ENCODE measurements at places on chromosomes 5 and 9. TPM values are rescaled to one million over a fixed set of nuclear protein-coding genes. Genes with fewer than 3 reads are reported as not detected.

The SPATA31A3 gene
- total RNA-seq: not detected

The ELAVL2 gene
- total RNA-seq: 21.9 TPM

The PTGS1 gene
- 1.3 TPM for total RNA-seq

The TYRP1 gene
- not detected for total RNA-seq

The P4HA2 gene
- total RNA-seq: 8.2 TPM

The RETREG1 gene
- 1.9 TPM for total RNA-seq

DNA sequence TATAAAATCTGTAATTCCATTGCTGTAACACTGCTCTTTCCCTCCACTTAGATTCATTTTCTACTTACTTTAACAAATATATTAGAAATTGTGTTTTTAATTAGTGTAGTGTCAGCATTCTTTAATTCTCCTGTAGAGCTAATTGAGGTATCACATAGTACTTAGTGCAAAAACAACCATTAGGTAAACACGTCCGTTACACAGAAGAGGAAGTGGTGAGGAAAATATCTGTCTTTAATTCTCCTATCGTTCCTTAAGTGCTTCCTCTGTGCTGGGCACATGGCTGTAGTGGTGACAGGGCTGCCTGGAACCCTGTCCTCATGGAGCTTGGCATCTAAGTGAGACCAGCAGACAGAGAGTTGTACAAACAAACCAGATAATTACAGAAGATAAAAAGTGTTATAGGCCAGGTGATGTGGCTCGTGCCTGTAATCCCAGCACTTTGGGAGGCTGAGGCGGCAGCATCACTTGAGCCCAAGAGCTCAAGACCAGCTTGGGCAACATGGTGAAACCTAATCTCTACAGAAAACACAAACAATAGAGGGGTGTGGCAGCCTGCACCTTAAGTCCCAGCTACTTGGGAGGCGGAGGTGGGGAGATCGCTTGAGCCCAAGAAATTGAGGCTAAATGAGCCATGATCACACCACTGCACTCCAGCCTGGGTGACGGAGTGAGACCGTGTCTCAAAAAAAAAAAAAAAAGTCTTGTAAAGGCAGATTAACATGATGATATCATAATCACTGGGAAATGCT lies 36.4 kb downstream of the PARP8 start:
- no peaks in the 10 kb centered on the region for H3K27me3 ChIP-seq
- no peaks in the 10 kb centered on the region for H3K4me1 ChIP-seq
- H3K36me3 ChIP-seq: no peaks in the 10 kb centered on the region
- no peak overlapping the region for H3K4me3 ChIP-seq
- H3K27ac ChIP-seq: no peak overlapping the region
- no peak for DNase-seq

DNA sequence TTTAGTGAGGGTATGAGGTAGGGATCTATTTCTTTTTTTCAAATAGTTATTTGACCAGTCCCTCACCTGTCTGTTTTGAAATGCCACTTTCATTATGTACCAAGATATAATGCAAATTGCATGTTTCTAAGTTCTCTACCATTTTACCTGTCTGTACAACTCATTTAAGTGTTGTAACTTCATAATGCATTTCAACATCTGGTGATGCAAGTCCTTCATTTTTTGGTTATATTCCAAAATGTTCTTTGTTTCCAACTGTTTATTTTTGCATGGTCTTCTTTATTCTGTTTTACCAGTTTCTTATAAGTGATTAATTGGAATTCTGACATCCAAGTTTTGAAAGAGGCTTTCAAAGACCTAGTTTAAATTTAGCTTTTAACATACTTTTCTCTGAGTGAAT lies 26.8 kb downstream of the TDRD7 start:
- no peaks in the 10 kb centered on the region for H3K4me1 ChIP-seq
- H3K4me3 ChIP-seq: no peak overlapping the region
- no peak for DNase-seq
- no peaks in the 10 kb centered on the region for H3K27me3 ChIP-seq
- H3K36me3 ChIP-seq: no peaks in the 10 kb centered on the region

DNA sequence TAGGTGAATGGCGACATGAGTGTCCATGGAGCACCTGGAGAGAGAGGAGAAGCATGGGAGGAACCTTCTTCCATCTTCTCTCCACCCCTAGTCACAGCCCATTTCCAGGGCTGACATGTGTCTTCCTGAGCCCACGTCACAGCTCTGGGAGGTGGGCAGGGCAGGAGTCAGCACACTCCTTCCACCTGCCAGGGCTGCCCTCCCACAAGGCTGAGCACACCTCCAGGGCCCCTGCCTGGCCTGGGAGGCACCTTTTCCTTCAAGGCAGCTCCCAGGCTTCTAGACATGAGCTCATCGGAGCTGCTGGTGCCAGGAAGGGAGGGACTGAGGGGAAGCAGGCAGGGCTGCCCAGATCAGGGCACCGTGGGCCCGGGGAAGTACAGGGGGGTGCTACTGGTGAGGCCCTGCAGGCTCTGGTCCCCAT lies 13.6 kb upstream of the SYNPO start:
- H3K4me3 ChIP-seq: no peak overlapping the region
- no peaks in the 10 kb centered on the region for H3K36me3 ChIP-seq
- peaks cover 20% of the 10 kb centered on the region for H3K4me1 ChIP-seq
- H3K27ac ChIP-seq: no peak overlapping the region

- no peak overlapping the region for H3K4me3 ChIP-seq
- H3K27ac ChIP-seq: no peak overlapping the region
- DNase-seq: no peak
Observed at GRCh38 chr9:115301581-115301980, 183.6 kb upstream of the TNC start.

DNA sequence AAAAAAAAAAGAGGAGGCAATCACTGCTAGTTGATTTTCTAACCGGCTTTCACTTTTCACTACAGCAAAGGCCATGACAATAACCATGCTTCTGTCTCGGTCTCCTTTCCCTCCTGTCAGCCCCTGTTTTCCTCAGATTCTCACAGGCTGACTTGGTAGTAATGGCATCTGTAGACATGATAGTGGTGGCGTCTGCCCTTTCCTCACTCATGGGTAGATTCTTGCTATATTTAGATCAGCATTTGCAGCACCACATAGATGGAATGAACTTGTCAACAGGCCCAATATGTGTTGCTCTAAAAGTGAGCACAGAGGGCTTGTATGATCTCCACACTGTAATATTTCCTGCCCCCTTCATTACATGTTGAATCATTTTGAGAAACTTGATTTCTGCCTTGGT lies 120.3 kb upstream of the FTMT start:
- no peak overlapping the region for H3K27ac ChIP-seq
- H3K4me3 ChIP-seq: no peak overlapping the region
- H3K4me1 ChIP-seq: no peaks in the 10 kb centered on the region
- H3K36me3 ChIP-seq: no peaks in the 10 kb centered on the region

GRCh38 chr5:759781-760362 lies 24.7 kb downstream of the ZDHHC11B start:
- H3K4me1 ChIP-seq: no peaks in the 10 kb centered on the region
- no peak for DNase-seq
- no peak overlapping the region for H3K4me3 ChIP-seq
- H3K27me3 ChIP-seq: no peaks in the 10 kb centered on the region
- no peak overlapping the region for H3K27ac ChIP-seq

DNA sequence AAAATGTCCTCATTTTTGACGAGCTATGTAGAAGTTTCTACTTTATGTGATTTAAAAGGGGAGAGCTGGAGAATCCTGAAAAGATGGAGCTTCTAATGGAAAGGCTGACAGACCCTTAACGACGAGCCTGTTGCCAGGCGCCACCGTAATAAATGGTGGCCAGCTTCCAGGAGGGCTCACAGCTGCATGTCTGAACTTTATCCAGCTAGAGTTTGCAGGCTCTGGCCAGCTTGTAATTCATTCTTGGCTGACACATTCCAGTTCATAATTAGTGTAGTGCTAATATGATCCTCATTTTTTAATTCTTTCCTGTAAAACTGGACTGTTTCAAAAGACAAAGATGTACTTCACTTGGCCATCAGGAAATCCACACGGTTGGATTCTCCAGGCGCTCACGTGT lies 246.7 kb downstream of the GAS1 start:
- no peak for DNase-seq
- H3K27ac ChIP-seq: no peak overlapping the region
- H3K4me3 ChIP-seq: no peak overlapping the region
- no peaks in the 10 kb centered on the region for H3K36me3 ChIP-seq
- H3K4me1 ChIP-seq: no peaks in the 10 kb centered on the region
- no peaks in the 10 kb centered on the region for H3K27me3 ChIP-seq

GRCh38 chr5:176887252-176887849 lies 11.8 kb downstream of the HK3 start:
- DNase-seq: no peak
- no peaks in the 10 kb centered on the region for H3K36me3 ChIP-seq

DNA sequence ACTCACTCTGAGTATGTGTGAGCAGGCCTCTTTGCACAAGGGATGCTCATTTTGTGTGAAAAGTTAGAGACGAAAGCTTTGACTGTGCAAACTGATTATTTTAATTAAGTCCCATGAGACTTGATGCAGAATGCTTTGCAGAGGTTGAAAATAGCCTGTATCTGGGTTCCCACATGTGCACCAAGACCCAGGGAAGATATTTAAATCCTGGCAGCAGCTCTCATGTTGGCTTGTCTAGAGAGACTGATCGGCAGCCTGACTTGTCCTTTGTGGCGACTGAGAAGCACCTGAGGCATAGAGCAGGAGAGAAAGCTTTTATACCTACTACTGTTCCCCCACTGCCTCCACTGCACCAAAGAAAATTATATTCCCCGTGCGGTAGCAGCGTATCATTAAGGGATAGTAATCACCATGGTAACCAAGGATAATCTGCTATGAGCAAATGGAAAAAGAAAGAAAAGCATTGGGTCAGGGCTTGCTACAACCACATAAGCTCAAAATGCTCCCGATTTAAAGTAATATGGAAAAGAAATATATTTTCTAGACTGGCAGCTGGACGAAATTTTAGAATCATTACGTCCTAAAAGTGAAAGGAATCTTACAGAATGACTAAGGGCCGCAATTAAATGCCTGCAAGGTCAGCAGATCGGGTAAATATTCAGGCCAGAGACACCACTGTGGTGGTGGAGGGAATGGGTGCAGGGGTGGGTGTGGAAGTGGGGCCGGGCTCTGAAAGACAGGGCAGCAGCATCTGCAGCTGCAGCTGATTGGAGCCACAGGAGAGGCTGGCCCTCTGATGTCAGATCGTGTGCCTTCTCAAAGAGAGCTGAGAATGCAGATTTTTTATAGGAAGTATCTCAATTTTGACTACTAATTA lies 135.3 kb upstream of the EPB41L4A start:
- no peaks in the 10 kb centered on the region for H3K27me3 ChIP-seq

GRCh38 chr5:930866-931265 lies 38.2 kb downstream of the TRIP13 start:
- H3K27ac ChIP-seq: no peak overlapping the region
- H3K27me3 ChIP-seq: peaks cover 14% of the 10 kb centered on the region
- no peak overlapping the region for H3K4me3 ChIP-seq

GRCh38 chr5:132271251-132272246 lies 14.1 kb downstream of the PDLIM4 start:
- H3K36me3 ChIP-seq: no peaks in the 10 kb centered on the region
- no peak overlapping the region for H3K4me3 ChIP-seq
- no peaks in the 10 kb centered on the region for H3K27me3 ChIP-seq
- peaks cover 6% of the 10 kb centered on the region for H3K4me1 ChIP-seq
- DNase-seq: peak; percentile 66

- H3K4me1 ChIP-seq: no peaks in the 10 kb centered on the region
- DNase-seq: no peak
- no peak overlapping the region for H3K4me3 ChIP-seq
- H3K27me3 ChIP-seq: no peaks in the 10 kb centered on the region
- no peaks in the 10 kb centered on the region for H3K36me3 ChIP-seq
Observed at GRCh38 chr5:136526791-136527190, 161.4 kb upstream of the TRPC7 start.

- H3K4me3 ChIP-seq: no peak overlapping the region
- DNase-seq: no peak
- H3K4me1 ChIP-seq: peaks cover 4% of the 10 kb centered on the region
- peaks cover 31% of the 10 kb centered on the region for H3K36me3 ChIP-seq
- peak overlapping the region; percentile 64 for H3K27ac ChIP-seq
Observed at GRCh38 chr5:177336112-177336511, 15.4 kb downstream of the LMAN2 start.

DNA sequence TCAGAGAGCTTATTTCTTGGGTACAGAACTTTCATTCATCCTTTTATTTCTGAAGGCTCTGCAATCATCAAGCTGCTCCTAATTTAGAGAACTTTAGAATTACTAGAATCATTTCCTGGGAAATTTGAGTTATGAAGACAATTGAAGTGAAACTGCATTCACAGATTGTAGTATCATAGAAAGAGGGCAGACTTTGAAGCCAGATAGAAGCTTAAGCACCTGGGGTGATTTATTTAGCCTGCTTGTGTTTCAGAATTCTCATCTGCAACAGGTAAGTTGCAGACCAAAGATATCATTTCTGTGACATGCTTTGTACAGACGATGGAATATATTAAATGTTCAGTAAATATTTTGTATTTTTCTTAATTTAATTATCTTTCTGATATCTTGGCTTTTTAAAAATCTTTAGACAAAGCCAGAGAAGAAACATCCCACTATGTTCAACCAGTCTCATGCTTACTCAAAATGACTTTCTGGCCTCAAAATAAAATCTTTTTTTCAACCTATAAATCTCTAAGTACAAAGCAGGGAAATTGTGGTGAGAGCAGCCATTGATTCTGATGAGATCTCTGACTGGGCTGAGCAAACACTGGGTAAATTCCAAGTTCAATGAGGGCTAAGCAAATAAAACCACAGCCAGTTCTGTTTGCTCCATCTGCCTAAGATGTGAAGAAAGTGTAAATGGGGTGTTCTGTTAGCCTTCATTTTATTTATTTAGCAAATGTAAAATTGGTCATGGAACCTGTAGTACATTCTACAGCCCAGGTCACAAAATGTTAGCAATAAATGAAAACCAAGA lies 264.7 kb upstream of the CCNG1 start:
- H3K27ac ChIP-seq: no peak overlapping the region
- DNase-seq: no peak
- no peak overlapping the region for H3K4me3 ChIP-seq
- H3K36me3 ChIP-seq: no peaks in the 10 kb centered on the region
- no peaks in the 10 kb centered on the region for H3K4me1 ChIP-seq

GRCh38 chr9:16825971-16826625 lies 44.4 kb downstream of the BNC2 start:
- H3K27me3 ChIP-seq: no peaks in the 10 kb centered on the region
- no peaks in the 10 kb centered on the region for H3K36me3 ChIP-seq
- H3K4me1 ChIP-seq: peaks cover 10% of the 10 kb centered on the region
- H3K4me3 ChIP-seq: no peak overlapping the region
- H3K27ac ChIP-seq: no peak overlapping the region

- no peak for DNase-seq
- H3K27me3 ChIP-seq: no peaks in the 10 kb centered on the region
- H3K4me1 ChIP-seq: no peaks in the 10 kb centered on the region
- H3K4me3 ChIP-seq: no peak overlapping the region
- H3K36me3 ChIP-seq: no peaks in the 10 kb centered on the region
Observed at GRCh38 chr9:104456831-104457230, 47.2 kb upstream of the OR13F1 start.

GRCh38 chr5:95080030-95080429 lies 204.9 kb downstream of the MCTP1 start:
- peaks cover 3% of the 10 kb centered on the region for H3K4me1 ChIP-seq
- H3K27ac ChIP-seq: no peak overlapping the region
- no peak for DNase-seq
- H3K27me3 ChIP-seq: no peaks in the 10 kb centered on the region

GRCh38 chr5:91128604-91129003 lies 254.5 kb downstream of the ARRDC3 start:
- H3K27ac ChIP-seq: no peak overlapping the region
- no peaks in the 10 kb centered on the region for H3K36me3 ChIP-seq
- no peak for DNase-seq
- H3K4me1 ChIP-seq: no peaks in the 10 kb centered on the region
- no peak overlapping the region for H3K4me3 ChIP-seq

Measured in H1 (cell line).